T follicular helper cell (primary cell): ENCODE measurements at places on chromosomes 5 and 9.

- DNase-seq = no peak
These were observed 34.7 kb upstream of the MIER3 start for GRCh38 chr5:56986626-56986947.

DNA sequence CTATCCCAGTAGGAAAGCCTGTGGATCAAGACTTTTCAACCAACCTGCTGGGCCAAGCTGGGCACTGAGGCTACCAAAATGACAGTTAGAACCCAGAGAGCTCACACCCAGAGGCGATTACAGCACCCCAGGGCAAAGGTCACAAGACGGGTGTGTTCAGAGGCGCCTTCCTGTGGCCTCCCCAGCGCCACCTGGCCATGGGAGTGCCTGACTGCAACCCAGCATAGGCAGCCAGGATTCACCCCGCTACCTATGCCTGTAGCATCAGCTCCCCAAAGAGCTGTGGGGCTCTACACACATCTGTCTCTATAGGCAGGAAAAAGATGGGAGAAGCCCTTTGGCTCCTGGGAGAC, 33.5 kb downstream of the PDGFRB start:
- DNase-seq = no peak

- DNase-seq = no peak
These were observed 184.0 kb downstream of the SEMA5A start for GRCh38 chr5:9361835-9362234.

DNA sequence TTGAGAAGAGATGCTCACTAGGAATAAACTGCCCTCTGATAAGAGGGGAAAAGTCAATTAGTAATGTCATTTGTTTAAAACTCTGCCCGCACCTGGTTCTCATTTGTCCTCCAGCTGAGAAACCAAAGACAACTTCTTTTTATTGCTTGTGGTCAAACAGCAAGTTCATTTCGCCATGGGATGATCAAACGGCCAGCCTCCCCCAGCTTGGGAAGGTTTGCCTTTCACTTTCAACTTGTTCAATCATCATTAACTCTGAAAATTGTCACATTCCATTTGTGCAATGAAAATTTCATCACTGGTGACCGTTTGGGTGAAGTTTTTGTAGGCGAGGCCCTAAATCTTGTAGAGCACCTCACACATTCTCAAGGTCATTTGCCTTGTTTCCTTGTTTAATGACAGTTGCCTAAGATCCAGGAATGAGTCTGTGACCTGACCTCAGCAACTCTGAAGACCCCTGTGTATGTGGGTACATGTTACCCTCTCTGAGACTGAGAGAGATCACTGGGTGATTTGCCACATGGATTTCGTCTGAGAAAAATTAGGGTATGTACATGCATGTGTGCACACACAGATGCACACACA, 117.7 kb downstream of the MARCHF3 start:
- DNase-seq = no peak

- no peak for DNase-seq
These were observed 56.0 kb downstream of the KIAA0825 start for GRCh38 chr5:94562327-94562971.

- DNase-seq = no peak
These were observed 4.3 kb upstream of the RIC1 start for GRCh38 chr9:5624655-5625054.

DNA sequence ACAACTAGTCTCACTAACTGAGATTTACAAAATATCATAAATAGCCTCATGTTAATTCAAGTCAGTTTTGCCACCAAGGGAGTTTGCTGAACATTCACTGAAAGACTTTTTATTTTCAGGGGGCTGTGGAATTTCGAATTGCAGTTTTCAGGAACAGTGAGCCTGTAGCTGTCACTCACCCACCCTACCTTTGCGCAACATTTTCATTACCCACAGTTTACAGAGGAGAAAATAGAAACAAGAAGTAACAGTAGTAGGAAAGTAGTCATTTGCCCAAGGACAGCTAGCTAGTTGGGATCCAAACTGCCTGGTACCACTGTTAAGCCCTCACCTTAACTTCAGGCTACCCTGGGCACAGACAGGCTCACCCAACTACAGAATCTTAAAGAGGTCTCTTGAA, 154.1 kb downstream of the ADAMTS12 start:
- no peak for DNase-seq

GRCh38 chr5:67957374-67957773, 258.2 kb upstream of the PIK3R1 start:
- DNase-seq = no peak
